ENCODE measurements at places on chromosomes 11 and 22.

GRCh38 chr11:74185695-74186094, 14.6 kb downstream of the PPME1 start:
- no peak for DNase-seq

DNA sequence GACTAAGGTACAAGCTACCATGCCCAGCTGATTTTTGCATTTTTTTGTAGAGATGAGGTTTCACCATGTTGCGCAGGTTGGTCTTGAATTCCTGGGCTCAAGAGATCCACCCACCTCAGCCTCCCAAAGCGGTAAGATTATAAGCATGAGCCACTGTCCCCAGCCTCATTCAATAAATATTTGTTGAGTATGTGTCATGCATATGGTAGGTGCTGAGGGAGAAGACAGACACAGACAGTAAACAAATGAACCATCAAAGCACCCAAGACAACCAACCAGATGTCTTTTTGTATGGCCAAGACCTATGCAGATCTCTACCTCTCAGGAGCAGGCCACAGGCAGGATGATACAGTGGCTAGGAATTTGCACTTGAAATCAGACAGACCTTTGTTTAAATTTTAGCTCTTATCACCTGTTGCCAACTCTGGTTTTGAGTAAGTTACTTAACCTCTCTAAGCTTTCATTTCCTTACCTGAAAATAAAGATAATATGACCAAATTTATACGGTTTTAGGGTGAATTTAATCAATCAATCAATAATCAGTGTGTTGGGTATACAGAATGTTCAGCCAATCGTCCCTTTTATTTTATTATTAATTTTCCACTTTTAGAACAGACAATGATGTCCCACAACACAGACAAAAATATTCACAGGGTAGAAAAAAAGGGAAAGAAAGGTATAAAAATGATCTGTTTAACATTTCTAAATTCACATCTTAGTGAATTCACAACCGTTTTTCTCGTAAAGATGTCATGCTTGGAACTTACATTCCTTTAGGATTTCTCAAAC, 128.2 kb downstream of the SGSM3 start:
- DNase-seq = no peak

- no peak for DNase-seq
These were observed 40.6 kb upstream of the KCNQ1OT1 start for GRCh38 chr11:2740275-2740940.

DNA sequence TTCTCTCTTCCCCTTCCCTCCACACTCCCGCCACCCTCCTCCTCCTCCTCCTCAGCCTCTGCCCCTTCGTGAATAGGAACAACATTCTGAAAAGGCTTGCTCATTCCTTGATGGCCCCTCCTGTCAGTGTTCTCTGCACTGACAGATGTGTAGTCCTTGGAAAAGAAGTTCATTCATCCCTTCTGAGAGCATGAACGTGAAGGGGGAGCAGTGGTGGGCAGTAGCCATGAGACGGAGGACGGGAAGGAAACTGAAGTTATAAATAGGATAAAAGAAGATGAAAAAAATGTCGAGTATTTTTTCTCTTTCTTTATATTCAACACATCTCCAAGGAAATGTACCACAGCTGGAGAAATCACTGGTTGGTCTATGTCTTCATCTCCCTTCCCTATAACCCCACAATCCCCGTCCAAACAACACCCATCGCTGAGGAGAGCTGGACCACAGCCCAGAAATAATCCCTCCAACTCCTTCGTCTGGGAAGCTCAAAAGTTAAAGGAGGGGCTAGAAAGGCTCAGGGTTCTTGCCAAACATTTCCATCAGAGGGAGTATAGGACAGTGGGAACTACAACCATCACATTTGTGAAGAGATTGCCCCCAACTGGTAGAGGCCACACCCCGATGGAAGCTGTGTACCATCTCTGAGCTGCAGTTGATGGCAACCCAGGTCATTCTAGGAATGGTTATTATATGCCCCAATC, 33.5 kb downstream of the ETS1 start:
- DNase-seq = no peak

All from activated CD4-positive, alpha-beta memory T cell treated with anti-CD3 and anti-CD28 coated beads for 36 hours (primary cell).